ENCODE measurements at places on chromosomes 11 and 22. TPM values are rescaled to one million over a fixed set of nuclear protein-coding genes. Genes with fewer than 3 reads are reported as not detected.

TMEM132A gene
- total RNA-seq: 29.2 TPM

C11orf86 gene
- 0.37 TPM for total RNA-seq

GRCh38 chr11:27296497-27296896 is 66.5 kb downstream of the CCDC34 start:
- no peak overlapping the region for H3K4me3 ChIP-seq
- H3K27me3 ChIP-seq: no peaks in the 10 kb centered on the region
- H3K36me3 ChIP-seq: no peaks in the 10 kb centered on the region

- H3K4me3 ChIP-seq: no peak overlapping the region
- H3K27me3 ChIP-seq: no peaks in the 10 kb centered on the region
- H3K27ac ChIP-seq: no peak overlapping the region
- H3K4me1 ChIP-seq: no peaks in the 10 kb centered on the region
Measured at GRCh38 chr22:39381009-39381755, 18.4 kb upstream of the TAB1 start.

DNA sequence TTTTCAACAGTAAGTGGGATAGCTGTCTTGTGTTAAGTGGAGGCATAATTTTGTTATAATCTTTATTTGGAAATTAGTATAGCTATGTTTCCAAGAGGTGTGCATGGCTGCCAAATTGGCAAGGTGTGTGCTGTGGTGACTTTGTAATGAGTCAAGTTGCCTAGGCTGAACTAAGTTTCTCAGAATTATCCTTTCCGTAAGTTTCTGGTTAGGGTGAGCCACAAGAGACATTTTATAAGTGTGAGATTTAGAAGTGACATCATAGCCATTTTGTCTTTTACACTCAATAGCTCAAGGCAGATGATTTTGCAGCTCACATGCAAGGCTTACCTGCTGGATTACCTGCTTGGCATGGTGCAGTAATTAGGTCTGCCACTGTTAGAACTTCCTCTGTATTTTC is 90.3 kb downstream of the C11orf87 start:
- H3K36me3 ChIP-seq: no peaks in the 10 kb centered on the region
- H3K27me3 ChIP-seq: no peaks in the 10 kb centered on the region
- H3K27ac ChIP-seq: no peak overlapping the region
- DNase-seq: no peak
- H3K4me1 ChIP-seq: no peaks in the 10 kb centered on the region

DNA sequence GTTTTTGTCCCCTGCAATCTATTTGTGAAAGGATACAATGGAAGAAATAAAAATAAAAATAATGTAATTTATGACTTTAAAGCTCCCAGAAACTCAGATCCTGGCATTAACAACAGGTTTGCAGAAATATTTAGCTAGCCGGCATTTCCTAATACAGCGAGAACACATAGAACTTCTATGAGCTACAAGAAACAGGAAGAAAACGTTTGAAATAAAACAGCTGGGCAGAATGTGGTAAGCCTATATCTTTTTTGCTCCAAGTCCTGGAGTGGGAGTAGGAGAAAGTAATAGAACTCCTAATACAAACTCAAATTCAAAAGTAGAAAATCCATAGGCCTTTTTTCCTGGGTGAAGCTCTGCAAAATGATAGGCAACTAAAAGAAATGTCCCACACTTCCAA is 29.6 kb upstream of the FIBIN start:
- peak overlapping the region; percentile 27 for H3K27ac ChIP-seq
- no peaks in the 10 kb centered on the region for H3K36me3 ChIP-seq
- DNase-seq: no peak
- H3K4me1 ChIP-seq: no peaks in the 10 kb centered on the region
- H3K27me3 ChIP-seq: no peaks in the 10 kb centered on the region

DNA sequence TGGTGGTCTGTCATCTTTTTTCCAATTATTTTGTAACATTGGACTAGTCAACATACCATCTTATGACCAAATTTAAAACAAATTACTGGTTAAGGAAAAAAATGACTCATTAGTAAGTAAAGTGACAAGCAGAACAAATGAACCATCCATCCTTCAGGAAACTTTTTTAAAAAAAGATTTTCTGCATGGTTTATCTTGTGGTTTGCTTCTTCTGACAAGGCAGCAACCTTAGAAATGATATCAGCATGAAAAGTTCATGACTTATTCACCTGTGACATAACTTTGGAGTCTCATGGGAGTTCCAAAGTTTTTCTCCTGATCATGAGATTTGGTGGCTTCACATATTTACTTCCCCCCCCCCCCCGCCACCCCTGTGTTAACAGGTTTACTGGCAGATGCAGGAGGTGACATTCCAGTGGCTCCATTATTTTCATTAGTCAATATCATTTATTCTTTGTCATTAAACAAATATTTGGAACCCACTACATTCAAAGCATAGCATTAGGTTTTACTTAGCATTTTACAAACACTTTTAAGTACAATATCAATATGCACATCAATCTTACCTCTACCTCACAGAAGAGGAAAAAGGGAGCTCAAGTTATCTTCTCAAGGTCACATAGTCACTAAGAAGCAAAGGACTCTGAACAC is 40.7 kb downstream of the DCUN1D5 start:
- H3K4me3 ChIP-seq: no peak overlapping the region
- H3K27ac ChIP-seq: no peak overlapping the region
- no peaks in the 10 kb centered on the region for H3K27me3 ChIP-seq
- H3K4me1 ChIP-seq: no peaks in the 10 kb centered on the region
- no peak for DNase-seq

DNA sequence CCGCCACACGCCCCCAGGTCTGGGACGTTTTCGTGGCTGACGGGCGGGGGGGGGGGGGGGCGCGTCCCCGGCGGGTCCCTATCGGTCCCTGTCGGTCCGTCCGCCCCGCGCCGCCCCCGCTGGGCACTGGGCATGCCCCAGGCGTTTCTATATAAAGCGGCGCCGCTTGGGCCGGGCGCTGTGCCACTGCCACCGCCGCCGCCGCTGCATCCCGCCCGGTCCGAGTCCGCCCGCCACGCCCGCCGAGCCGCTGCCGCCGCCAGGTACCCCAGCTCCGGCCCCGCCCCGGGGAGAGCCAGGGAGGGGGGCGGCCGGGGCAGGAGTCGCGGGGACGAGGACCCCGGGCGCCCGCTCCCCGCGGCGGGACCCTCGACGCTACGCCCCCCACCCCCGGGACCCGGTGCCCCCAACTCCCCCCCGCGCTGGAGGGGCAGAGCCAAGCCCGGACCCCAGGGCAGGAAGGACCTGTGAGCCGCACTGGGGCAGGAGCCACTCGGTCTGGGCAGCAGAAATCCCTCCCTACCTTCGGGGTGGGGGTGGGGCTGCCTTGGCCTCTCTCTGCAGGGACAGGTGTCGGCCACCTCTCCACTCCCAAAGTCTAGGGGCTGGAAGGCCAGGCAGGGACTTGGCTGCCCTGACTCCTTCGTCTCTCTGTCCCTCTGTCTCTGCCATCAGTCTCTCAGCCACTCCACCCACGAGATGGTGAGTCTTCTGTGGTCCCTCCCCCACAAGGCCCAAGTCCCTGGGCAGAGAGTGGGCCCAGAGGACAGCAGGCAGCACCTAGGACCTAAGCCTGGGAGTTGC is at the start of gene CARNS1:
CARNS1 (plus strand) TSS at position 178 of the 804 bp plus-strand sequence; CDS start at position 700, 522 bp downstream.
- DNase-seq: no peak
- no peaks in the 10 kb centered on the region for H3K27me3 ChIP-seq
- H3K4me1 ChIP-seq: peaks cover 55% of the 10 kb centered on the region
- H3K36me3 ChIP-seq: no peaks in the 10 kb centered on the region

DNA sequence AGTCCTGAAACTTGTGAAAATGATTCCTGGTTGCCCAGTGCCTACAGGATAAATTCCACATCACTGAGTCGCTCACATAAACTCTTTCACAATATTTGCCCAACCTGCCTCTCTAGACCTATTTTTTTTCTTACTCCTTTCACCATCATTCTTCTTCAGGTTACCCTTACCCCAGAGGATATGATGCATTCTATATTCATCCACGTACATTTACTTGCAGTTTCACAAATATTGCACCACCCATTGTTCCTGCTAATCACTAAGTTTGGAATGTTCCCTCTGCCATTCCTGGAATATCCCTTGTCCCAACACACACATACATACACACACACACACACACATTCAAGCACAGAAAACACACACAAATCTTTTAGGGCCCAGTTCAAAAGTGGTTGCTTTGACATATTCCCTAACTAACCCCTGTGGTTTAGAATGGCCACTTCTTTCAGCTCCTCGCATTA is 379.5 kb downstream of the ETS1 start:
- no peak overlapping the region for H3K27ac ChIP-seq
- peaks cover 19% of the 10 kb centered on the region for H3K4me1 ChIP-seq
- no peaks in the 10 kb centered on the region for H3K36me3 ChIP-seq
- H3K4me3 ChIP-seq: no peak overlapping the region

GRCh38 chr11:94183886-94184264 is 55.2 kb downstream of the PANX1 start:
- H3K27ac ChIP-seq: no peak overlapping the region
- H3K4me1 ChIP-seq: no peaks in the 10 kb centered on the region
- DNase-seq: peak; percentile 80
- no peak overlapping the region for H3K4me3 ChIP-seq
- H3K36me3 ChIP-seq: peaks cover 31% of the 10 kb centered on the region

DNA sequence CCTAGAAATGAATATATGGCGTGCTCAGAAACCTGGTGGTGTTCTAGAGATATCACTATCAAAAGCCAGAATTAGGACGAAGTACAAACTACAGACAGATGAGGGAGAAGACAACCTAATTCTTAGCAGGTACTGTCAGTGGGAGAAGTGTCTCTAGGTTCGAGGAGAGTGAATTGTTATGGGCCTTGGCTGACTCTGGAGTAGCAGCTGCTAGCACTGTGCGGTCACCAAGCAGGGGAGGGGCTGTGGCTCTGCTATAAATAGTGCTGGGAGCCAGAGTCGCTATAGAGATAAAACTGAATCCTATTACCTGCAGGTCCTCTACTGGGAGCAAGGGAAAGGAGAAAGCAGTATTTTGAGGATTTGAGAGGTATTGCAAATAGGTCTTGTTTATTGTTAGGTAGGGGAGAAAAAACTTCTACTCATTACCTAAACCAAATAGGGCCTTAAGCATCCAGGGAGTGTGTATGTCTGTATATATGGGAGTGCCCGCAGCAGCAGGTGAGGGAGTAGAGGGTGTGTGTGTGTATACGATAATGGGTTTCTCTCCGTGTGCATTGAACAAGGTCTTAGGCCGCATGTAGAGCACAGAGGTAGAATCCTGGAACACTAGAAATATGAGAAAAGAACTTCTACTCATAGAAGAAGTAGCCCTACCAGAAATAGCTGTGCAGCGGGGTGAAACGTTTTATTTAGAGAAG is 2.2 kb downstream of the MADD start:
- H3K27ac ChIP-seq: peak overlapping the region; percentile 96
- DNase-seq: peak; percentile 62
- H3K4me1 ChIP-seq: peaks cover 49% of the 10 kb centered on the region
- no peaks in the 10 kb centered on the region for H3K27me3 ChIP-seq
- H3K4me3 ChIP-seq: peak overlapping the region; percentile 79
- H3K36me3 ChIP-seq: peaks cover 35% of the 10 kb centered on the region

GRCh38 chr11:114219559-114220349 is 76.4 kb upstream of the NNMT start:
- peaks cover 33% of the 10 kb centered on the region for H3K36me3 ChIP-seq
- no peak overlapping the region for H3K27ac ChIP-seq
- peak; percentile 64 for DNase-seq
- peaks cover 64% of the 10 kb centered on the region for H3K4me1 ChIP-seq
- no peaks in the 10 kb centered on the region for H3K27me3 ChIP-seq

- H3K4me3 ChIP-seq: no peak overlapping the region
- no peak overlapping the region for H3K27ac ChIP-seq
- peaks cover 12% of the 10 kb centered on the region for H3K4me1 ChIP-seq
- DNase-seq: no peak
- H3K36me3 ChIP-seq: no peaks in the 10 kb centered on the region
- no peaks in the 10 kb centered on the region for H3K27me3 ChIP-seq
Measured at GRCh38 chr11:74701351-74701750, 29.9 kb downstream of the CHRDL2 start.

- no peaks in the 10 kb centered on the region for H3K36me3 ChIP-seq
- no peak for DNase-seq
- no peak overlapping the region for H3K4me3 ChIP-seq
- no peaks in the 10 kb centered on the region for H3K27me3 ChIP-seq
Measured at GRCh38 chr22:29184849-29185490, 20.7 kb upstream of the EMID1 start.

Data from stomach (tissue), 19 donors.